NCI-H1092 treated with DMSO at 0.1 percent for 48 hours (cell line): ENCODE measurements at places on chromosomes 6 and 20.

GRCh38 chr6:78835817-78836216, 31.5 kb upstream of the IRAK1BP1 start:
- DNase-seq, result no peak

GRCh38 chr6:170289951-170290295, 955 bp downstream of the DLL1 start:
- DNase-seq, result no peak

DNA sequence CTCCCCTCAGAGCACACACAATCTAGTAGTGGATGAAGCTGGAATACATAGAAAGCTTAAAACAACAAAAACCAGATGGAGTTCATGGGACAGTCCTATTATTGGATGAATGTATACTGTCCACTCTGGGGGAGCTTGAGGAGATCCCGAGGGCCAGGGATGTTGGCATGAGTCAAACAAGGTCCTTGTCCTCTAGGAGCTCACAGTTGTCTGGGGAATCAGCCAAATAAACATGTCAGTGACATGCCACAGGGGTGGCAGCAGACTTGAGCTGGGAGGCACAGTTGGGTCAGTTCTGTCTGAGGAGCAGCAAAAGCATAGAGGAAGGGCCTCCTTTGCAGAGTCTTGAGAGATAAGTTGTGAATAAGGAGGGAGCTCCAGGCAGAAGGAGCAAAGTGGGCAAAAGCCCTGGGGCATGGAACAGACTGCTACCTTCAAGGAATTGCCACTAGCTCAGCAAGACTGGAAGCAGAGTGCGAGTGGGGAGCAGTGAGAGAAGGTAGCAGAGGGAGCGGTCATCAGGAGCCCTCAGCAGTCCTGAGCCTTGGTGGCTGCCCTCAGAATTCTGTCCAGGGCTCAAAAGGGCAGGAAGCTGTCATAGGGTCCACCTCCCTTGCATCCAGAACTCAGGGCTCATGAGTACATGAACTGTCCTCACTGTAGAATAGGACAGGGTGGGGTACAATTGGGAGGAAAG, 22.1 kb downstream of the L3MBTL1 start:
- no peak for DNase-seq

DNA sequence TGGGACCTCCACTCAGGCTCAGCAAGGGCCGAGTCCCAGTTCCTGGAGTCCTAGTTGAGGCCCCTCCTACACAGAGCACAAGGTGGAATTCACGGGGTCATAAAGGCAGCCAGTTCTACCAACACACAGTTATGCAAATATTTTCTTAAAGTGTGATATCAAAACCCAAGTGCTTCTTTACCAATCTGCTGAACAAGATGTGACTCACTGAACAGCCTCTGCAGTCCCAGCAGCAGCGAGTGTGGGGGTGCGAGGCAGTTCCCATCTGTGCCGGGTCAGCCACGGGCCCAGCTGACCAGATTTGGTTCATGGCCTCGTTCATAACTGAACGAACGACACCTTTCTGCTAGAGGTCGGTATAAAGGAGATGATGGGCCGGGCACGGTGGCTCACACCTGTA, 4.5 kb upstream of the TCEA2 start:
- DNase-seq, result no peak

DNA sequence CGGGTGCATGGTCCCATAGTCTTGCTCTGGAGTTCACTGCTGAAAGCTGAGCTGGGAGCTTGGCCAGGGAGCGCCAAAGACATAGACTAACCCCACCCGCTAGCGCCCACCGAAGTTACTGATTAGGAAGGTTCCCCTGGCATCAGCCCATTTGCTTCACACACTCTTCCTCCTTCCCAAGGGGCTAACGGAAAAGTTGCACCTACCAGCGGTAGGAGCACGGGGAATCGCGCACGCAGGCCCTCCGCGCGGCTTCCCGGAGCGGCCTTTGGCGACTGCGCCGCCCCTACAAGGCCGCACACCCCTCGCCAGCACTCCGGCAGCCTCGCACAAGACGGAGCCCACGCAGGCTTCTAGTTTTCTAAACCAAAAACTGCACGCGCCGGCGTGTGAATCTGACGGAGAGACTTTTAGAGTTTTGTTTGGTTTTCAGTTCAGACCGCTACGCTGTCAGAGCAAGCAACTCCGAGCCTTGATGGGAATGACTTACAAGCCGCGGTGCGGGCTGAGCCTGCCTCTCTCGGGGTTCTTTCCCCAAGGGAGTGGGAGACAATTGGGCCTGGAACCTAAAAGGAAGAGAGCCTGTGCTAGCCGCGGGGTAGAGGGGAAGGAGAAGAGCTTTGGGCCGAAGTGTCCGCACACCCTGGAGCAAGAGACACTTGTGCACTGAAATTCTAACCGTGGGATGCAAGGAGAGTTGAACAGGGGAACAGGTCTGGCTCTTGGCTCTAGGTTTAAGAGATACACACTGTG, 891 bp upstream of the POU3F2 start:
- DNase-seq, result peak; percentile 77

DNA sequence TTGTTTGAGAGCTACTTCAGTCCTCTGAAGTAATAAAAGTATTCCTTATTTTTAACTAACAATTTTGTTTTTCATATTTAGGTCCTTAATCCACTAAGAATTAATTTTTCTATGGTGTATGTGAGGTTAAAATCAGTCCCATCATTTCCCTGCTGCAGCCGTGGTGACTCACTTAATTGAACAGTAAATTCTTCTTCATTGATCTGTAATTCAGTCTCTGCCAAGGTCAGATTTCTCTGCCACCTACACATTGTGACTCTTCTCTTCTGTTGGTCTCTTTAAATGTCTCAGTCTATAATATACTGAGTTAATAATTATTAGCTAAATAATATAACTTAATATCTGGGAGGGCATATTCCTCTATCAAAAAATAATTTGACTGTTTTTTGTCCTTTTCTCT, 262.3 kb downstream of the UTRN start:
- no peak for DNase-seq

DNA sequence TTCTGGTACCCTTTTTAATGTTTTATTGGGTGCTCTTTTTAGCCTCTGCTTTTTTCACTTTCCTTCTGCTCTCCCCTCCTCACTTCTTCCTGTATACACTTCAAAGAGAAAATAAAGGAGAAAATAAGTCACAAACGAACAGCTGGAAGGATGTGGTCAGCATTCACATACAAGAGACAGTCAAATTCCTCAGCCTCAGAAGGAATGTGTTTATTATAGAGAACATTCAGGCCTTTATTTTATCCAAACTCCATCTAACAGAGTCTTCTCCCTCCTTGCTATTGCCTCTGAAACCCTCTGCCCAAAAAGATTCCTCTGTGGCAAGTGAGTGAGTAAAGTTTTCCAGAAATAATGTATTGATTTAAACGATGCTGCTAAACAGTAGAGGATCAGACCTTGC, 490.4 kb downstream of the FRK start:
- DNase-seq, result no peak
